ENCODE measurements at places on chromosomes 16 and 17.

- H3K36me3 ChIP-seq = peaks cover 15% of the 10 kb centered on the region
- H3K27me3 ChIP-seq = no peaks in the 10 kb centered on the region
- no peak overlapping the region for H3K4me3 ChIP-seq
- no peak for DNase-seq
- peaks cover 38% of the 10 kb centered on the region for H3K4me1 ChIP-seq
- H3K27ac ChIP-seq = no peak overlapping the region
Measured at GRCh38 chr16:89398924-89399323, 91.4 kb downstream of the ANKRD11 start.

GRCh38 chr16:24288516-24288915 lies 32.4 kb downstream of the CACNG3 start:
- no peak overlapping the region for H3K4me3 ChIP-seq
- no peak overlapping the region for H3K27ac ChIP-seq
- H3K36me3 ChIP-seq = no peaks in the 10 kb centered on the region
- H3K27me3 ChIP-seq = peaks cover 14% of the 10 kb centered on the region

GRCh38 chr17:77437017-77437416 lies 296.2 kb downstream of the SEC14L1 start:
- peak overlapping the region; percentile 98 for H3K27ac ChIP-seq
- H3K4me3 ChIP-seq = peak overlapping the region; percentile 91
- H3K36me3 ChIP-seq = peaks cover 56% of the 10 kb centered on the region
- no peaks in the 10 kb centered on the region for H3K27me3 ChIP-seq
- no peak for DNase-seq
- H3K4me1 ChIP-seq = peaks cover 97% of the 10 kb centered on the region

DNA sequence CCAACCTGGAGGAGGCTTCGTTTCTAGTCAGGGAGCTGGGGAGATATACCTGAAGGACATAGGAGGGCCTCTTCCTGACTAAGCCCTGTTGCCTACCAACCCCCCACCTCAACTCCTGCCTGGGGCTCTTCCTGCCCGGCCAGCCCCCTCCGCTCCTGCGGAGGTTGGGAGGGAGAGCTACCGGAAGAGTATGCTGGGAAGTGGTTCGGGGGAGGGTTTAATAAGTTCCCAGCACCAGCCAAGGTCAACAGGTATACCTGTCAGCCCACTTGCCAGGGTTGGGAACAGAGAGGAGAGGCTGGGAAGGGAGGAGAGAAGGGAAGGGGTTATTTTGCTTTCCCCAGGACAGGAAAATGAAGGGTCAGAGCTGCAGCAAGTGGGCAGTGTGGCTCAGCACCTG lies 4.7 kb downstream of the PPP1R1B start:
- no peak overlapping the region for H3K27ac ChIP-seq
- DNase-seq = no peak
- no peaks in the 10 kb centered on the region for H3K36me3 ChIP-seq
- no peak overlapping the region for H3K4me3 ChIP-seq

GRCh38 chr16:57042157-57043111 lies 49.9 kb upstream of the CPNE2 start:
- H3K4me1 ChIP-seq = peaks cover 71% of the 10 kb centered on the region
- no peaks in the 10 kb centered on the region for H3K27me3 ChIP-seq
- peak overlapping the region; percentile 56 for H3K4me3 ChIP-seq
- peak; percentile 80 for DNase-seq
- peaks cover 75% of the 10 kb centered on the region for H3K36me3 ChIP-seq

DNA sequence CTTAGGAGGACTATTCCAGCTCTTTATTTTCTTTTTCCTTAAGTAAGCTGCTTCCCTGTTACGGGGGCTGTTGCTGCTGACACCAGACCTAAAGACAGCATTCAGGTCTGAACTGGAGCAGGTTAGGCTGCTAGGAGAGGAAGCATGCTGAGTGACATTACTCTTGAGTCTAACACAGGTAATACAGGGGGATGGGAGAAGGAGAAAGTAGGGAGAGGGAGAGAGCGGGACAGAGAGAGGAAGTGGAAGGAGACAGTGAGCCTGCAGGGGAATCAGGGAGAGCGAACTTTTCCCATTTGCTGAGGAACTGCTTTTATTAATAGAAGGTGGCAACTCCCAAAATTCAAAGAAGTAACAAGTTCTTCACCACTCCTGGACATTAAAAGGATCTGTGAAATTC lies 130.9 kb downstream of the PARN start:
- peaks cover 5% of the 10 kb centered on the region for H3K4me1 ChIP-seq
- no peak for DNase-seq

- H3K4me3 ChIP-seq = no peak overlapping the region
- DNase-seq = no peak
- H3K27ac ChIP-seq = peak overlapping the region; percentile 45
Measured at GRCh38 chr16:19599968-19600716, 44.6 kb downstream of the VPS35L start.

DNA sequence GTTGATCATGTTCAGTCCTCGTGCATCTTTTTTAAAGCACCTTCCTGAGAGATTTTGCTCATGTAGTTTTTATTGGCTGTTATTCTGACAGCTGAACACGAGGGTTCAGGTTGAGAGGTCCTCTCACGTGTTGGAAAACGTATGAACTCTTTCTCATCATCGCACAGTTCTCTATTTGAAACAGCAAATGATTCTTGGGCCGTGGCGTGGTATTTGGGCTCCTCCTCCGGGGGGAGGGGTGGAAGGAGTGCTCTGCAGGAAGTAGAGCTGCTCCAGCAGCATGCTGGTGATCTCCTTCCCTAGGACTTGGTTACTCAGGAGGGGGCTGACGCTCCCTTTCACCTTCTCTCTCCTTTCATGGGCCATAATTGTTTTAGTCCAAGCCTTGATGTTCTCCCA lies 70.4 kb downstream of the KSR1 start:
- H3K4me1 ChIP-seq = peaks cover 78% of the 10 kb centered on the region
- peak; percentile 70 for DNase-seq
- peak overlapping the region; percentile 10 for H3K4me3 ChIP-seq
- no peaks in the 10 kb centered on the region for H3K27me3 ChIP-seq

DNA sequence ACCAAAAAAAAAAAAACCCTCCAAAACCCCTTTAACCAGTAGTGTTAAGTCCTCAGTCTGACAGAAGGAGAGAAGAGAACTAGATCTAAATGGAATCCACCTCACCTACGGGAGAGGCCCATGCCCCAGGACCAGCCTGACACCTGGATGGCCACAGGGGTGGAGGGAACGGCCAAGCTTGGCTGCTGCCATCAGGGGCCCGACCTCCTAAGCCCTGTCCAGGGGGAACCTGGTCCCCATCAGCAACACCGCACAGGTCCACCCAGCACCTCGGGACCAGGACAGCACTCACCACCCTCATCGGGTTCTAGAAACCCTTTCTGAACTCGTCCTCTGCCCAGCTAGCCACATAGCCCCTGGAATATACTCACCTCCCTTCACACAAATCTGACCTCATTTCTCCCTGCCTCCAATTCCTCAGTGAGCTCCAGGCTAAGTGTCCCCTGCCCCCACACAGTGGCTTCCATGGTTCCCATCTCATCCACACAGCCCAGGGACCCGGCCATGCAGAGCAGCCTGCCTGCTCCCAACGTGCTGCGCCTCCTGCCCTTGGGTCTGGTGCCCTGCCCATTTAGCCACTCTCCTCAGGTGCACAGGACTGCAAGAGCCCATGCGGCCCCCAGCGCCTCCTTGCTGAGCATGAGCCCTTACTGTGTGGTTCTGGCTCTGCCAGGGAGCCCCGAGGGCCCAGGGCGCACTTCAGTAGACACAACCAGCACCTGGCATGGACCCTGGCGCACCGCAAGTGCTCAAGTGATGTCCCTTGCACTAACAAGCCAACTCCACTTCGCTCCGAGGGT lies 18.3 kb upstream of the CYTH1 start:
- H3K36me3 ChIP-seq = peaks cover 70% of the 10 kb centered on the region
- H3K4me3 ChIP-seq = no peak overlapping the region
- H3K27me3 ChIP-seq = no peaks in the 10 kb centered on the region

GRCh38 chr16:11087691-11088073 lies 143.3 kb downstream of the CLEC16A start:
- peak; percentile 24 for DNase-seq
- H3K27me3 ChIP-seq = no peaks in the 10 kb centered on the region
- peaks cover 76% of the 10 kb centered on the region for H3K4me1 ChIP-seq
- H3K4me3 ChIP-seq = no peak overlapping the region
- peak overlapping the region; percentile 84 for H3K27ac ChIP-seq
- peaks cover 16% of the 10 kb centered on the region for H3K36me3 ChIP-seq

DNA sequence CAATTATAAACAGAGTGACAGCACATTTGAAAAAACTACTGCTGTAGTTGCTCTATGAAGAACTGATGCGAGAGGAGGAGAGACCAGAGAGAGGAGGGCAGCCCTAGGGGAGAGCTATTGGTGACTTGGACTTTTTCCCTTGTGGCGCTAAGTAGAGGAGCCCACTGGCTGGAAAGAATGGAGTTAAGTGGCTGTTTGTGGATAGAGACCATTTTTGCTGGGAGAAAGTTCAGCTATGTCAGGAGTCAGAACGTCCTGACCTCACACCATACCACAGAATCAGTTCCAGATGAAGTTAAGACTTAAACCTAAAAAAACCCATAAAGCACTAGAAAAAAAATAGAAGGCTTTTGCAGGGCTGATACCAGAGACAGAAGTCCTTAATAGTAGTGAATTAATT lies 2.0 kb downstream of the POLR2A start:
- peak overlapping the region; percentile 50 for H3K27ac ChIP-seq
- peaks cover 29% of the 10 kb centered on the region for H3K36me3 ChIP-seq
- H3K27me3 ChIP-seq = no peaks in the 10 kb centered on the region
- H3K4me1 ChIP-seq = peaks cover 76% of the 10 kb centered on the region

GRCh38 chr17:32458371-32458770 lies 14.1 kb downstream of the PSMD11 start:
- H3K27me3 ChIP-seq = no peaks in the 10 kb centered on the region
- peaks cover 55% of the 10 kb centered on the region for H3K36me3 ChIP-seq

DNA sequence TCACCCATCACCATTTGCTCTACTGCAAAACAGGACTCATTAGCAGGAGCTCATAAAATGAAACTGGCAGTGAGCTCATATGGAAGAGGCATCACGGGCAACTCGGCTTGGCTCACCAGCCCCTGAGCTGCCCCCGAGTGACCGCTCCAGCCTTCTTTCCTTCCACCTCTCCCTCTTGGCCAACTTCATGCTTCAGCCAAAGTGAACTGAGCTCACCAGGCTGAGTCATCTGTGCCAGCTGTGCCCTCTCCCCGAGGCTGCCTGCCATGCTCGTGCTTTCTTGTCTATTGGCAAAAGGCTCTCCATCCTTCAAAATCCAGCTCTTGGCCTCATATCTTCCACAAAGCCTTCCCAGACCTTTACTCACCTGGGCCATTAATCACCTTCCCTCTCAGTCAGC lies 391.4 kb downstream of the WWOX start:
- no peaks in the 10 kb centered on the region for H3K36me3 ChIP-seq
- DNase-seq = no peak
- no peaks in the 10 kb centered on the region for H3K4me1 ChIP-seq
- no peak overlapping the region for H3K4me3 ChIP-seq

DNA sequence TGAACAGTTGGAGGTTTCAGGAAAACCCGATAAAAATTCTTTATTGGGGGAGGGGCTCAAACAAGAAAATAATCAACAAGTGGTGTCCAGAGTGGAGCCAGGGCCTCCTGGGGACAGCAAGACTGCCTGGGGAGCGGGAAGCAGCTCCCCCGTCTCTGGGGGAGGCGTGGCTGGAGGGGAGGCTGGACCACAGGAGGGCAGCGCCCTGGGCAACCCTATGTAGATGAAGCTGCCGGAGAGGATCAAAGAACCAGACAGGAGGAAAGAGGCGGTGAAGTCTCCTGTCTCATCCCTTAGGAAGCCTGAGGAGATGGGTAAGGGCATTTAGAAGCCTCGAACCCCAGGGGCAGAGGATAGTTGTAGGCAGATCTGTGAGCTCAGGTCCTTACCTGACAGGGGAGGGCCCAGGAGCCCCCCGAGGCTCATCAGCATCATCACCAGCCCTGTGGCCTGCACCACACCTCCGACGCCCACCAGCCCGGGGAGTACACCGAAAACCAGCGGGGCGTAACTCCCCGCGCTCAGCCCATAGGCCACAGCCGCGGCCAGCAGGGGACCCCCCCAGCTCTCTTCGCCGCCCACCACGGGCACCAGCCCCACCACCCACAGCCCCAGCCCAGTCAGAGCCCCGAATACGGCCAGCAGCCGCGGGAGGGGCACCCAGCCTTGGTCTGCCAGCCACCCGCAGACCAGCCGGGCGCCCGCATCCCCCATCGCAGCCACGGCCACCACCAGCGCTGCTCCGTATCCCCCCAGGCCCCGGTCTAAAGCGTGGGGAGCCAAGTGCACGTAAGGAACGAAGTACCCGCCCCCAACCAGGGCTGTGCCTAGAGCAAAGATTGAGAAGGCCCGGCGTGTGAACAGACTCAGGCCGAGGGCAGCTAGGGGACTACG lies 2.0 kb downstream of the SLC16A11 start:
- H3K36me3 ChIP-seq = peaks cover 13% of the 10 kb centered on the region
- H3K4me3 ChIP-seq = peak overlapping the region; percentile 46
- peaks cover 61% of the 10 kb centered on the region for H3K4me1 ChIP-seq

DNA sequence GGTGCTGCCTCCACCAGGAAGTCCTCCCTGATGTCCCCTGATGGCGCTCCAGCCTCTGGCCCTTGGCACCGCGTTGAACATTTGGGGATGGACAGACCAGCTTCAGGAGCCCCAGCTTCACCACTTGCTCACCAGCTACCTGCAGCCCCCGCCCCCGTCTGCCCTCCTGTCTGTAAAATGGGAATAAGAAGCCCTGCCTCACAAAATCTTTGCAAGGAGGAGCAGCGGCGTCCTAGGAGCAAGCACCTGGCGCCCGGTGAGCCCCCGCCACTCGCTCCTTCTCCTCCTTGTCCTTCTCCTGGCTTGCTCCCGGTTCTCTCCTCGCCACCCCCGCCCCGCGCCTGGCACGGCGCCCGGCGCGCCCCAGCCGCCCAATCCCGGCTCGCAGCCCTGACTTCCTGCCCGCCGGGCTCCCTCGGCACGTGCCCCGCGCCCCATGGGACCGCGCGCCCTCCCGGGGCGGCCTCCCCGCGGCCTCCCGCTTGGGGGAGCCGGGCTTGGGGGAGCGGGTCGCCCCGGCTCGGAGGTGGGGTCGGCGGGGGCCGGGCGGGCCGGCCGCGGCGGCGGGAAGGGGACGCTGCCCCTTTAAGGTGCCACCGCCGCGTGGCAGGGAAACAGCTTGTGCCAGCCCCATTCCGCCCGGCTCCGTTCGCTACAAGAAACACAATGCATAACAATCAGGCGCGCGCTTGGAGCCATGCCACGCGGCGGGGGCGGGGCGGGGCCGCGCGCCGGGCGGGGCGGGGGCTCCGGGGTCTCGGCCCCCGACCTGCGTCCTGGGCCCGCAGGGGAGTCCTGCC lies 9.1 kb upstream of the PPP1R1B start:
- H3K4me1 ChIP-seq = peaks cover 13% of the 10 kb centered on the region
- no peaks in the 10 kb centered on the region for H3K36me3 ChIP-seq
- peak overlapping the region; percentile 78 for H3K4me3 ChIP-seq
- H3K27me3 ChIP-seq = peaks cover 95% of the 10 kb centered on the region

DNA sequence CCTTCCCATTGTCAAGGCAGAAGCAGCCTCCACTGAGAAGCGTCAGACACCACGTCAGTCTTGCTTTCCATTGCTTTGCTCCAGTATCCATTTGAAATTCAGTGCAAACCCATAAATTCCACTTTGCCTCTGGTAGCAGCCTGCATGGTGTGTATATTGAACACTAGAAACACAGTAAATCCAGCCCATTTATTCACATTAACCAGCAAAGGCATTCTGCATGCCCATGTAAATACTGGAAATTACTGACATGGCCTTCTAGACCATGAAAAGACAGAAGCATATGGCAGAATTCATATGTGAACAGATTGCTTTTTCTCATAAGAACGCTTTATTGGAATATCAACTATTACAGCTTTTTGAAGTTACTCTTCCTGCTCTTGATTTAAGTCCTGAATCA lies 595.0 kb downstream of the WWOX start:
- no peaks in the 10 kb centered on the region for H3K27me3 ChIP-seq
- H3K4me1 ChIP-seq = no peaks in the 10 kb centered on the region
- no peak overlapping the region for H3K4me3 ChIP-seq
- H3K27ac ChIP-seq = no peak overlapping the region
- H3K36me3 ChIP-seq = no peaks in the 10 kb centered on the region

All from activated naive CD4-positive, alpha-beta T cell treated with anti-CD3 and anti-CD28 coated beads, Interleukin-2, amount 10 ng/mL, durations not matched to agents 7 days and 5 days (primary cell).